Epithelial cell of esophagus (primary cell): ENCODE measurements at places on chromosomes 6 and 20.

- no peak for DNase-seq
Observed at GRCh38 chr6:1519597-1519996, 90.1 kb upstream of the FOXC1 start.

GRCh38 chr6:35496841-35497570 lies at the start of gene TEAD3:
TEAD3 (minus strand) TSS chr6:35497079.
- DNase-seq, result peak; percentile 77

- no peak for DNase-seq
Observed at GRCh38 chr6:106347219-106347618, 13.3 kb upstream of the CRYBG1 start.

GRCh38 chr6:7053125-7053774 lies 54.5 kb upstream of the RREB1 start:
- no peak for DNase-seq

GRCh38 chr6:75444899-75445298 lies 48.7 kb downstream of the FILIP1 start:
- DNase-seq, result no peak

- no peak for DNase-seq
Observed at GRCh38 chr6:43426928-43427405, 374 bp upstream of the ABCC10 start.

DNA sequence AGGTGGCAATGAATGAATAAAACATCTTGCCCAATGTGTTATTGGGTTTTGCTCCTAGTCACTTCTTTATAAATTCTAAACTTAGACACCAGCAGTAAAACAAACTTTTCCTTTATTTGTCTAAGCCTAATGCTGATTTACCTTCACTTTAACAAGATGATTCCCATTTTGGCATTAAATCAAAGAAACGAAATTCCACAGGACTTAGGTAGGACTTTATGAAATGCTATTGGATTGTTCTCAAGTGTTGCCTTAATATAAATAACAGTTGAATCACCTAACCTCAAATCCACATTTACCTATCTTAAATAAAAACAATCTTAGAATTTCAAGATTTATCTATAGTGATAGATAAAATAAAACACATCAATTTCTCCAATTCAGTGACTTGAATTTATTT lies 831.8 kb downstream of the EPHA7 start:
- DNase-seq, result peak; percentile 37

DNA sequence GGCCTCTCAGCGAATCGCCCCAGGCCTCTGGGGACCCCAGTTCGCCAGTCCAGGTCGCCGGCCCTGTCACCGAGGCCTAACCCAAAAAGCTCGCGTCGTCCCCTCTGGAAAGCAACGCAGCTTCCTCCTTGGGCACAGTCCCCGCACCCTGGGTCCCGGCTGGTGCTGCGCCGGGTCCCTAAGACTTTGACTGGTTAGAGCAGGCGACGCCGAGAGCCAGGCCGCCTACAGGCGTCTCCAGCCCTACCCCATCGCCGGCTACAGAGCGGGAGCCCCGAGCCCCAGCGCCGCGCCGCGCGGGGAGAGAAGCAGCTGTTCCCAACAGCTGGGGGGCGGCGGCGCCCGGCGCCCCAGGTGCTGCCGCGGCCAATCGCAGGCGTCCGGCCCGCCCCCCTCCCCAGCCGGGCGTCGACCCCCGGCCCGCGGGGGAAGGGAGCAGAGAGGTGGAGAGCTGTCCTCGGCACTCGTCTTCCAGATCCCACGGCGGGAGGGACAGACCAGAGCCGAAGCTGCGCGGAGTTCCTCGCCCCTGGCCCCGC lies 540 bp upstream of the RBM24 start:
- peak; percentile 28 for DNase-seq

DNA sequence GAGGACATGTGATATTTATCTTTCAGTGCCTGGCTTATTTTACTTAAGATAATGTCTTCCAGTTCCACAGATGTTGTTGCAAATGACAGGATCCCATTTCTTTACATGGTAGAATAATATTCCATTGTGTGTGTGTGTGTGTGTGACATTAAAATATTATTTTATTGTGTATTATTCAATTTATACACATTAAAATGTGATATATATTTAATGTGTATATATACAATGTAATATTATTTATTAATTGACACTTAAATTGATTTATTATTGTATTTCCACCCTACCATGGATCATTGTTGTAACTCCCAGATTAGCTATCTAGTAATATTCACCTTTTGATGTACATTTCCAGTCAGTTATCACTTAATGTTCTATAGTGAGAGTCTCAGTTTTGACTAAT lies 1422.5 kb upstream of the ADGRB3 start:
- DNase-seq, result no peak

- peak; percentile 39 for DNase-seq
Observed at GRCh38 chr20:44448753-44449546, 26.7 kb upstream of the TTPAL start.

GRCh38 chr6:144423167-144423566 lies 138.0 kb downstream of the UTRN start:
- no peak for DNase-seq

- DNase-seq, result peak; percentile 52
Observed at GRCh38 chr6:101011186-101011585, 130.1 kb upstream of the ASCC3 start.

- DNase-seq, result no peak
Observed at GRCh38 chr6:30006170-30007131, 54.6 kb upstream of the POLR1H start.

DNA sequence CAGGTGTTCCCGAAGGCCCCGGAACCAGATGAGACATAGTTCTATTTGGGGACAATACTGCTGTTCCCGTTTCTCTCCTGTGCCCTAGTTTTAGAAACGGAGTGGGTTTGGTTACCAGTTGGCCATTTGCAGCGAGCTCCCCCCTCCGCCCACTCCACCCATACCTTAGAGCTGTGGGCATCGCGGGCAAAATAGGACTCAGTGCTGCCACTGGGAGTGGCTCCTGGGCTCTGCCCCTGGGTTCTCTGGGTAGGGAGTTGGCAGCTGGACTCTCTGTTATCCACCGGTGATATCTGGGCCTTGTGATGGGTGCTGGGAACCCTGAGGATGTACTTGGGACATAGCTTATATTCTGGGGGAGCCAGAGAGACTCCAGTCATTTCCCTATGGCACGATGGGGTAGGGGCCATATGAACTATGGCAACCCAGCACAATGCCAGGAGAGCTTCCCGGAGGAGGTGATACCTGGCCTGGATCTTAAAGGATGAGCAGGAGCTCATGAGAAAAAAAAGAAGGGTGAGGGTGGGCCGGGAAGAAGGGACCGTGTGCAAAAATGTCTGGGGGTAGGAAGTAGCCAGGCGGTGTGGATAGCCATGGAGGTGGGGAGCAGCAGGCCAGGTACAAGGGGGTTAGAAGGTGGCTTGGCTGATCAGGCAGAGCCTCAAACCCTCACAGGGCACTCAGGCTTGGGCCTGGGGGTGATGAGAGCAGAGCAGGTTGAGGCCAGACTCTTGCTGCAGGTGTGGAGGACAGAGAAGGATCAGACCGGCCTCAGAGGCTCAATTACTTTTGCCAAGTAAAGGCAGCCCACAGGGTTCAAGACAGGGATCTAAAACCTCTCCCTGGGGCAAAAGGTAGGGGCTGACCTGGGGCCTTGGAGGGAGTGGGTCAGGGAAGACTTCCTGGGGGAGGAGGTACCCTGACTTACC lies 9.6 kb downstream of the SRC start:
- DNase-seq, result no peak

- peak; percentile 90 for DNase-seq
Observed at GRCh38 chr6:108897371-108897770, 49.1 kb downstream of the ARMC2 start.

GRCh38 chr20:31484001-31484400 lies 8.9 kb downstream of the REM1 start:
- DNase-seq, result peak; percentile 16

DNA sequence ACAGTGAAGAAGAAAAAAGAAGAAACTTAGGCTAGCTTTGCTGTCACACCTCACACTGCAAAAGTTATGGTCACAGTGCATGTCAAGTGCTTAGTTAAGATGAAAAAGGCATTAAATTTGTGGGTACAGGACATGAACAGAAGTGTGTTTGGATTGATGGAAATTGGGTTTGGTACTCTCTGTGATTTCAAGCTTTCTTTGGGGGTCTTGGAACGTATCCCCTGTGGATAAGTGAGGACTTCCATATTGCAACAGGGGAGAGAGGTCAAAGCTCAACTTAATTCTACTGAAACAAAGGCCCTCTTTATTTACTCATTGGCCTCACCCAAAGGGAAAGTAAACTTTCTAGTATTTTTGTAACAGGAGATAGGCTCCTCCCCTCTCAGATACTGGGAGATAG lies 138.3 kb upstream of the FUT9 start:
- DNase-seq, result no peak

DNA sequence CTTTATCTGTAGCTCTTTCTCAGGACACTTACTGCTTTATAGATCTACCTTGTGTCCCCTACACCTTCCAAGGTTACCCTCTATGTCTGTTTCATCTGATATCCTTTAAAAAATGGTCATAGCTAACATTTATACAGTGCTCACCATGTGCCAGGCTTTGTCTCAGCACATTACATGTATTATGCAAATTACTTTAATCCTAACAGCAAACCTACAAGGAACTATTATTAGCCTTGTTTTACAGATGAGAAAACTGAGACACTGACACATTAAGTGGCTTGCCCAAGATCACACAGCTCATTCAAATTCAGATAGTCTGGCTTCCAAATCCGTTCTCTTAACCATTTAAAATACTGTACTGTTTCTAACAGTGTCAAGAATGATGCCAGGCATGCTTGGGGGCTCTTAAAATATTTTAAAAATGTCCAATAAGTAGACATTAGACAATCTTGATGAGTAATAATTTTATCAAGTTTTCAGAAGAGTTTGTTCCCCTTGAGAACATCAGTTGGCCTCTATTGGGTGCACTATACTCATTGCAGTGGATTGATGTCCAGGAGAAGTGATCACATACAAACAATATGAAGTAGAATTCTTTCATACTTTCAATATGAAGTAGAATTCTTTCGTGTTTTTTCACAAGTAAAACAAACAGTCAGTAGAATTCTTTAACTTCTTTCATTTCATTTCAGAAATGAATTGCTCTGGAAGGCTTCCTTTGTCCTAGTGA lies 69.6 kb downstream of the DNAH8 start:
- no peak for DNase-seq

DNA sequence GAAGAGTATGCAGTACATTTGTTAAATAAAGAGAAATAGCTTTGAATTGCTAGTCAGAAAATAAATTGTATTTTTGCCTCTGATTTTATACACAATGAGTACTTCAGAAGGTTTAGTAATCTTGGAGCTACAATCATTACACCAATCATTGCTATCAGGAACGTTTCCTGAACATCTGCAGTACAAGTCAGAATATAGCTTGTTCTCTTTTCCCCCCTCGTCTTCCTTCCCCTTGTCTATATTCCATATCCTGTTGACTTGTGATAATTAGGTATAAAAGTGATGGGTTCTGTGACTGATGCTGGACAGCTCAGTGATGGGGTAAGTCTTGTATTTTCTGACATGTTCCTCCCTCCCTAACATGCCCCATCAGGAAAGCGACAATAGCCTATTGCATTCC lies 94.0 kb downstream of the AHI1 start:
- no peak for DNase-seq

DNA sequence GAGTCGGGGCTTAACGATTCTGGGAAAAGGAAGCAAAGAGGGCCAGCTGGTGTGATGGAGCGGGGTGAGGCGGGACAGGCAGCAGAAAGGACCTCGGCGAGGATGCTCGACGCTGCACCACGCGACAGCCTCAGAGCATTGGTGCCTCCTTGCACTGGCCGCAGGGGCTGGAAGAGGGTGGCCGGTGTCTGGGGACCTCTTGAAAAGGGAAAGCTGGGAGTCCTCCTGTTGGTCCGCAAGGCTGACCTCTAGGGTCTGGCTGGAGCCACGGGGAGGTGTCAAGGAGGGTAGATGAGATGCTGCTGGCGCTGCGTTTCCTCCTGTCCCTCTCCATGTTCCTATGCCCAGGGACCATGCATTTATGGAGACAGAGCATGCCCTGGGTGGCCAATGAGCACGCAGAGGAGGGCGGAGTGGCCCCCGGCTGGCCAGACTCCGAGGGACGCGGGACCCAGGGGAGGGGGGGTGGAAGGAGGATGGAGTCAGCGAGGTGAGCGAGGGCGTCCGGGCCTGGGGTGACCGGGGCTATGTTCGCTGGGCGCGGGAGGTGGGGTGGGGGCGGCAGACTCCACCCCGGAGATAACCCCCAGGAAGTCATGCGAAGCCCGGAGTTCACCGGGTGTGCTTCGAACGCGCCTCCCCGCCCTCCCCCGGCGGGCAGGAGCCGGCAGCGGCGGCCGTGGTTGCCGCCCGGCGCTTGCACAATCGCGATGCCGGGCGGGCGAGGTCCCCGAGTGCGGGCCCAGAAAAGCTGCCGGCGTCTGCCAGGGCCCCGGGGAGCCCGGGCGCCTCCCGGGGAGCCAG lies at the start of gene CYP24A1:
TSS of gene CYP24A1 (minus strand) at position 334 of the 804 bp plus-strand sequence. CDS start 407 bp downstream, outside the sequence.
- DNase-seq, result peak; percentile 53

DNA sequence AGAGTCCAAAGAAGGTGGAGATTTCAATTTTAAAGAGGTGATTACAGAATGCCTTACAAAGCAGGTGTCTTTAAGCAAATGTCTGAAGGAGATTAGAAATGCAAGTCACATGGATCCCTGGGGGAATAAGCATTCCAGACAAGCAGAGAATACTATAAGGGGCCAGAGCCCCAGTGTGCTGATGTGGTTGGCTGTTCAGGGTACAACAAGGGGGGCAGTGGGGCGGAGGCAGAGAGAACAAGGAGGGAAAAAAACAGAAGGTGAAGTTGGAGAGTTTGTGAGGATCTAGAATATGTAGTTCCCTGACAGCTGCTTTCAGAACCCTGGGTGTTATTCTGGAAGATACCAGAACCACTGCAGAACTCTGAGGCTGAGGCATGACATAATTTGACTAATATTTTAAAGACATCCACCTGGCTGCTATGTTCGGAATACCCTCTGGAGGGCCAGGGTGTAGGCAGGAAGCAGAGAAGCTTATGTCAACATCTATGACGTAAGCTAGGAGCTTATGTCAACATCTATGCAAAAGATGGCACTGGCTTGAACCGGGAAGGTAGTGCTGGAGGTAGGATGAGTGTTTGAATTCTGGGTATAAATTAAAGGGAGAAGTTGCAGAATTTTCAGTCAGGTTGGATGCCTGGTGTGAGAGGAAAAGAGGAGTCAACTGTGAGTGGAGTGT lies 276.3 kb upstream of the AGPAT4 start:
- DNase-seq, result peak; percentile 15

DNA sequence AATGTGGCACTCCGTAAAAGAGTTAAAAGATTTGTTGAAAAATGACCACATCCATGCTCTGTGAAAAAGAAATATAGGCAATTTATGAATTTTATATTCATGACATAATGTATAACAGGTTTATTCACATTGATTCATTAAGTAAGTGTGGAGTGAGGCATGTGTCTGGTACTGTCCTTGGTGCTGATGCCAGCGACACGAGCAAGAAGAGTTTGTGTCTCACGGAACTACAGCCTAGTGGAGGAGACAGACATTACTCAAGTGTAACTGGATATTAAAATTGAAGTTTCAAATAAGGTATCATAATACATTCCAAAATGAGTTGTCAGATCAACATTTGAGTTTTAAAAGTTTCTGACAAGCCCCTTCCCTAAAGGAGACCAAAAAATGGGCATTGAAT lies 158.2 kb upstream of the PRND start:
- DNase-seq, result peak; percentile 88

GRCh38 chr6:109595998-109596397 lies 95.0 kb downstream of the AK9 start:
- DNase-seq, result peak; percentile 52
